Transverse colon (tissue), 4 donors: ENCODE measurements at places on chromosomes 1 and 21.

DNA sequence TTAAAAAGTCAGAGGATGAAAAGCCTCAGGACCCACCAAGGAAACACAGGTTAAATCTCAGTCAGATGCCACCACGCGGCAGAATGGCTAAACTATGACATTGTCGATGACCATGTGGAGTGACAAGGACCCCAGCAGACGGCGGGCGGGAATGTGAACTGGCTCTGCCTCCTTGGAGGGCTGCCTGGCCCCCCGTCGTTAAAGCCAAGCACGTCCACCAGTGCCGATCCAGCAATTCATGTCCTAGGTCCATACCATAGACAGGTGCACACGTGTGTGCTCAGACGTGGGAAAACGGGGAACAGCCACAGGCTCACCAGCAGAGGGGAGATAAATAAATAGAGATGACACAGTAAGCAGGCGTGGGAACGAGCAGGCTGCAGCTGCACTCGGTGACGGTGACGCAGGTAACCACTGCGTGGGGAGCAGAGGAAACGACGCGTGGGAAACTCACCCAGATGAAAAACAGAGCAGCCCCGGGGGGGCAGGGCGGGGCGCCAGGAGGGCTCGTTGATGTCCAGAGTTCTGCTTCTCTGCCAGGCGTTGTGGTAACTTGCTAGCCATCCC, 28.3 kb upstream of the PCBP3 start:
- peak; percentile 69 for DNase-seq
- H3K4me3 ChIP-seq = no peak overlapping the region
- peak overlapping the region; percentile 0 for H3K27ac ChIP-seq
- peaks cover 16% of the 10 kb centered on the region for H3K27me3 ChIP-seq
- no peaks in the 10 kb centered on the region for H3K4me1 ChIP-seq

- no peaks in the 10 kb centered on the region for H3K36me3 ChIP-seq
- H3K27ac ChIP-seq = no peak overlapping the region
- peaks cover 12% of the 10 kb centered on the region for H3K4me1 ChIP-seq
- H3K27me3 ChIP-seq = peaks cover 18% of the 10 kb centered on the region
- no peak overlapping the region for H3K4me3 ChIP-seq
Measured at GRCh38 chr1:202189001-202189790, 4.4 kb upstream of the LGR6 start.

GRCh38 chr1:34787461-34788420, 5.1 kb upstream of the GJA4 start:
- H3K27ac ChIP-seq = no peak overlapping the region
- no peak overlapping the region for H3K4me3 ChIP-seq
- H3K27me3 ChIP-seq = peaks cover 22% of the 10 kb centered on the region
- no peak for DNase-seq
- no peaks in the 10 kb centered on the region for H3K36me3 ChIP-seq

DNA sequence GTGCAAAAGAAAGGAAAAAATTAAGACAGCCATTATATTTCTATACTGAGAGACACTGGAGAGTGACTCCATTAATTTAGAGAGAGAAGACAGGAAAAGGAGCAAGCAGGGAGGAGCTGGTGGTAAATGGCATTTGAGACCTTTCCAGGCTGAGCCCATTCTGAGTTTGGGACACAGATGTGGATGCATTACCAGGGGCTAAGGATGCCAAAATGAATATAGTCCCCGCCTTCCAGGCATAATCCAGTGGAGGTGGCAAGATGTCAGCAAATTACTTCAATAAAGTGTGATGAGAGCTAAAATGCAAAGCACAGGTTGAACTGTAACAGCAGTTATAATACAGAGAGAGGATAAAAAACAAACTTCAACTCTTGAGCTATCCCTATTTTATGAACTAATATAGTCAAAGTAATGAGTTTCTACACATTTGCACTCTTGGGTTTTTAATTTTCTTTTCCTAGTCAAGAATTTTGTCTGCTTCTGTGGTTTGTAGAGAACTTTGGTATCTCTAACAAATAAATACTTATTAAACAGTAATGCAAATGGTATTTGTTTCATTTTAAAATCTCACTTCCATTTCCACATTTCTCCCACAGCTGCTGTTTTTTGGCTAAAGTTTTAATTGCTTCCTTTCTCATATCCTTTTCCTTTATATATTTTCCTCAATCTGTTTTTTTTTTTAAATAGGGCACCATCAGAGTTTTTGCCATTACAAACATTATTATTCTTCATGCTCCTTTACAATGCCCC, 228.2 kb upstream of the KCNK2 start:
- no peak overlapping the region for H3K27ac ChIP-seq
- H3K36me3 ChIP-seq = no peaks in the 10 kb centered on the region
- no peak for DNase-seq
- H3K4me1 ChIP-seq = no peaks in the 10 kb centered on the region
- no peaks in the 10 kb centered on the region for H3K27me3 ChIP-seq

- no peak overlapping the region for H3K27ac ChIP-seq
- peaks cover 17% of the 10 kb centered on the region for H3K4me1 ChIP-seq
- peak overlapping the region; percentile 31 for H3K4me3 ChIP-seq
Measured at GRCh38 chr21:46668381-46668780, 32.9 kb downstream of the PRMT2 start.

GRCh38 chr1:192633533-192634253, 2.3 kb upstream of the RGS13 start:
- H3K4me1 ChIP-seq = no peaks in the 10 kb centered on the region
- no peaks in the 10 kb centered on the region for H3K36me3 ChIP-seq
- no peak overlapping the region for H3K4me3 ChIP-seq
